ENCODE measurements at places on chromosomes 3 and 15.

DNA sequence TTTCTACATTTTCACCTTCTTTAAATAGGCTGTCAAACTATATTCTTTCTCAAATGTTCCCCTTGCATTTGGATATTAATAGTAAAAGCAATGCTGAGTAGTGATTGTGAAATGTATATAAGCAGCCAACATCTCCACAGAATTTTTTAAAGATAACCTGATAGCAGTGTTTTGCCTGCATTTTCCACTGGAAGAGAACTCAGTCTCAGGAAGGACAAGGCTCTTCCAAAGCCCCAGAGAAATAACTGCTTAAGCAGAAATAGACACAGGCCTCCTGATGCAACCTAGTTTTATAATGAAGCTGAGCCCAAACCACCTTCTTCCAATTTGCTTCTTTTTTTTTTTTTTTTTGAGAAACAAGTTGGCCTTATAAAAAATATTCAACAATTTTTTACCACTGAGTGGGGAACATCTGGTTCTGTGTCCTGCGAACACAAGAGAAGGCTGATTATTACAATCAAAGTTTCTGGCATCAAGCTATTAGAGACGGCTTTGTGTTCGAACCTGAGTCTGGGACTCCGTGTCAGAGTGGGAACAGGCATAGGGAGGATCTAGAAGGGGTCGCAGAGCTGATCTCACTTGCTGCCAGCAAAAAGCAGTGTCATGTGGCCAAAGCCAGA, 332.5 kb upstream of the TBL1XR1 start:
- no peak for DNase-seq

- DNase-seq, result no peak
Observed at GRCh38 chr15:90264671-90265070, 801 bp upstream of the NGRN start.

- DNase-seq, result no peak
Observed at GRCh38 chr15:52682781-52683180, 3.6 kb upstream of the ATOSA start.

DNA sequence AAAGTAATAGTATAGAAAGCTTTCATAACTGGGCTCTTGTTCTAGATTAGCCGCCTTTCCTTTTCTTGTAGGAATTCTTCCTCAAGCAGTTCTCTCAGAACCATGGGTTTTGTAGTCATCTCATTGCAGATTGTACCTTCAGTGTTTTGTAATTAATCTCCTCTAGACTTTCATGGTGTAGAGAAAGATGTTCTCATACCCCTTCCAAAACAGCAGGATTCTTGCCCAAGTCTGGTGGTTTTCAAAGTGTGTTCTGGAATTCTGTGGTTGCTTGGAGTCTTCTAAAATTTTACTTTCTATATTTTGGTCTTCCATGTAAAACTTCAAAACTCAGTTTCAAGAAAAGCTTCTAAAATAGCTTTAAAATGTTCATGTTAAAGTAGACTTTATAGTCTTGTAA, 293.8 kb downstream of the PTPRG start:
- DNase-seq, result no peak

DNA sequence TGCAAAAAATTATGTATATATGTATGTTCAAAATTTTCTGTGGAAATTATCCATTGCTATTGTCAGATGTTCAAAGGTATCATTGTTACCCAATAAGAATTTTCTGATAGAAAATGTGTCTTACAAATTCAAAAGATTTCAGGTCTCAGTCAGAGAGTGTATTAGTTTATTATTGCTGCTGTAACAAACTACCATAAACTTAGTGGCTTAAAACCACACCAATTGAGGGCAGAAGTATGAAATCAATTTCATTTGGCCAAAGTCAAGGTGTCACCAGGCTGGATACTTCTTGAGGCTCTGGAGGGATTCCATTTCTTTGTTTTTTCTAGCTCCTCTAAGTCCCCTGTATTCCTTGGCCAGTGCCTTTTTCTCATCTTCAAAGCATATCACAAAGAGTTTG, 914.4 kb upstream of the ROBO1 start:
- no peak for DNase-seq

- peak; percentile 98 for DNase-seq
Observed at GRCh38 chr15:89105147-89105546, 16.9 kb downstream of the ABHD2 start.

- DNase-seq, result peak; percentile 24
Observed at GRCh38 chr15:52559575-52559974, 9.3 kb downstream of the ARPP19 start.

Data from EL (cell line).